ENCODE measurements at places on chromosomes 11 and 22.

DNA sequence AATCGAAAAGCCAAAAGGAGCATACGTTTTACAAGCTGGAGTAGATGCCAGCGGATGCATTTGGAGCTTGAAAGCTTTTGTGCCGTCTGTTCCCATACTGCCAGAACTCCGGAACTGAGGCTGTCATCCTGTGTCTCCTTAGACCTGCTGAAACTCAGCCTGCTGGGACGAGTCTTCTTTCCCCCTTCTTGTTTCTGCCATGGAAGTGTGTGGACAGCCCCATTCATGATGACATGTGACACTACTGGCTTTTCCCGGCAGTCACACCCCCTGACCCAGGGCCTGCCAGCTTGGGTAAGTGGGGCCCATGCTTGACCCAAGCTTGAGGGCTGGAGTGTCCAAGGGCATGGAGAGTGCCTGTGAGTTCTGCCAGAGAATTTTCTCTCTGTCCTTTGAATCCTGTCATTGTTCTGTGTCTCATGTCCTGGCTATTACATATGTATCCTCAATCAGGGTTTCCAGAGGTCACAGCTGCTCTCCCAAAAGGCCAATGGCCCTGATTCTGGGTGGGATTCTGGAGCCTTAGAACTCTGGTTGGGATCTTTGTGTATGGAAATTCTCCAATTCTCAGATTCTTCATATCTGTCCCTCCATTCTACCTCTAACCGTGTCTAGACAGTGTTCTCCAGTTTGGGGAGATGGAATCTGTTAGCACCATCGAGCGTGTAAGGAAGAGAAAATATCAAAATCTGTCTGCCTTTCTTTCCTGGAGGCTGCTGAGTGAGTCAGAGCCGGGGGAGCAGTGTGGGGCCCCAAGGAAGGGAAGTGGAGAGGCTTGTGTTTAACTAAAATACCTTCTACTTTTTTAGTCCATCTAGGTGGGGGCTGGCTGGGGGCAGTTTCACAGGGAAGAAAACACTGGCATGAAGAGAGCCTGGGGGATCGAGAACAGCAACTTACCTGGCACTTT lies 73.2 kb downstream of the KIAA1671 start:
- no peak for DNase-seq

GRCh38 chr11:121881806-121882205 lies 234.2 kb downstream of the BLID start:
- DNase-seq, result no peak

DNA sequence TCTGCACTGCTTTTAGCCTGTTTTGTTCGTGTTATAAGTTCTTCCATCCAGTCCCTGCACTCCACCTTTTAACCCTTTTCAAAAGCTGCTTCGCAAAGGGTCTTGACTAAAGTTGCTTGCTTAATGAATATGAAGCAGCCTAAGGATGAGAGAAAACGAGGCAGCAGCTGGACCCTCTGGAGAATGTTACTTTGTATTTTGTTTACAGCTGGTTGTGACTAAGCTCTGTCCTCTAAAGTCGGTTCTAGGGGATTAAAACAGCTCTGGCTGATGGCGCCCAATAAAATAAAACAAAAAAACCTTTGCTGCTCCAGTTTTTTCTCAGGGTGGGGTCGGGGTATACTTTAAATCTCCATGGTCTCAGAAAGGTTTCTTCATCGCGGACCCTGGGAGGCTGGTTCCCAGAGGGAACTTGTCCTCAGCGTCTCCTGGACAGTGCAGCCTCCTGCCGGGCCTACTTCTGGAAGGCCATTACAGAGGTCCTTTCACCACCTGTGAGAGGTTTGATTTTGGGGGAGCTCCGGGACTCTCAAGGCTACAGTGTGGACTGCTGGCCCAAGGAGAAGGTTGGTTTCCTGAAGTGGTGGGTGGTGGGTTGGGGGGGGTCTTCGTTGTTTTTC lies 836 bp upstream of the RBM4 start:
- no peak for DNase-seq

DNA sequence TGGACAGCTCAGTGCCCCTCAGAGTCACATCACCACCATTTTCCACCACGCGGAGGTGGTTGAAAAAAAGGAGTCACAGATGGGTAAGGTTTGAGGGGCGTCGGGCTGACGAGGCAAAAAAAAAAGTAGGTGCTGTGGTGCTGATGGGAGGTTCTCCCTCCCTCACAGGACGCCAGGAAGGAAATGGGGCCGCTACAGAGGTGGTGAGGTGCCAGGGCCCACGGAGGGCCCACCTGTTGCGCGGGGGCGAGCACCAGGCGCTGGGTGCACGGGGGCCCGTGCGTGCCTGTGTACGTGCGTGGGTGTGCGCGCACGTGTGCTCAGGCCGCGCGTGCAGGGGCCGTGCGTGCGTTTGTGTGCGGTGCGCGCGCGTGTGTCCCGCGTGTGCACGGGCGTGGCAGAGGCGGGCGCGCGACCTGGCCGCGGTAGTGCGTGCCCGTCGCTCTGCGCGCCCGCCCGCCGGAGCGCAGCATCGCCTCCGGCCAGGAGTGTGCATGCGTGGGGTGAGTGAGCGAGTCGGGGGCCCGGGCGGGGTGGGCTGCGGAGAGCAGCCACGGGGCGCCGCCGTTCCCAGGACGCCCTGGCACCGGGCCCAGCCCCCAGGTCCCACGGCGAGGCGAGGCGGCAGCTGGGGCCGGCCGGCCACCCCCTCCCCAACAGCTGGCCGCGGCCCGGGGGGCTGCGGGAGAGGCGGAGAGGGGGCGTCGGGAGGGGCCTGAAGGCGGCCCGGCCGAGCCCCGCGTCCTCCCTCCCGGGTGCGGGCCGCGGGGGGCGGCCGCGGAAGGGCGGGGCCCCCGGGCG lies 2.8 kb downstream of the PDGFB start:
- no peak for DNase-seq

DNA sequence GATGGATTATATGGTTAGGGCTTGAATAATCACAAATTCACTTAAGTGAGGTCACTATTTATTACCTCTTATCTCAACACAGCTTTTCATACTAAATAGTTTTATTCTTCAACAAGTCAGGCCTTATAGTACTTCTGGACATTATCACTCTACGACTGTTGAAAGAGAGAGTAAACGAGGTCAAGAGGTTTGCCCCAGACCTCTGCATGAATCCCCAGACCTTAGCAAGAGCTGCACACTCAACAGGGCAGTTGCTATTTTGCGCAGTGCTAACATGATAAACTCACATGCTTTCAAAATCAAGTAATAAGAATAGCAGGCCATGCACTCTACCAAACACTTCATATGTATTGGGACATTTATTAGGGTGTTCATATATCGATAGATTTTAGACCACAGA lies 60.5 kb downstream of the DDI1 start:
- DNase-seq, result no peak

DNA sequence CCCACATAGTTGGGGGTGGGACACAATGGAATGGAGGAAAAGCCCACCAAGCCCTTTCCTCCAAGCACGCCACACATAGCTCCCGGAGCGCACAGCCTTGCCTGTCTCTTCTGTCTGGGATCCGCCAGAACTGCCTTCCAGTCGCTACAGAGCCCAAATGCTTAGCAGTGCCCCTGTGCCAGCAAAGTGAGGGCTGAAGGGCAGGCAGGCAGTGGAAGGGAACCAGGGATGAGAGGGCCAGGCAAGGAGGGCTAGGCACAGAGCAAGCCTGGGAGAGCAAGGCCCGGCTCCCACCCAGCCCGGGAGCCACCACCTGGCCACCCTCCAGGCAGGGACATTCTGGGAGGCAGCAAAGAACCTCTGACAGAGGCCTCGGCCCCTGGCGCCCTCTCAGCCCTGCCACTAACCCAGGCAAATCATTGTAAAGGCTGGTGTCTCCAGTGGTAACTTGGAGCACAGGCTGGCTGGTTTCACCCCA lies 32.5 kb downstream of the PPP2R1B start:
- DNase-seq, result no peak

GRCh38 chr11:1373536-1374214 lies 16.1 kb upstream of the BRSK2 start:
- no peak for DNase-seq

DNA sequence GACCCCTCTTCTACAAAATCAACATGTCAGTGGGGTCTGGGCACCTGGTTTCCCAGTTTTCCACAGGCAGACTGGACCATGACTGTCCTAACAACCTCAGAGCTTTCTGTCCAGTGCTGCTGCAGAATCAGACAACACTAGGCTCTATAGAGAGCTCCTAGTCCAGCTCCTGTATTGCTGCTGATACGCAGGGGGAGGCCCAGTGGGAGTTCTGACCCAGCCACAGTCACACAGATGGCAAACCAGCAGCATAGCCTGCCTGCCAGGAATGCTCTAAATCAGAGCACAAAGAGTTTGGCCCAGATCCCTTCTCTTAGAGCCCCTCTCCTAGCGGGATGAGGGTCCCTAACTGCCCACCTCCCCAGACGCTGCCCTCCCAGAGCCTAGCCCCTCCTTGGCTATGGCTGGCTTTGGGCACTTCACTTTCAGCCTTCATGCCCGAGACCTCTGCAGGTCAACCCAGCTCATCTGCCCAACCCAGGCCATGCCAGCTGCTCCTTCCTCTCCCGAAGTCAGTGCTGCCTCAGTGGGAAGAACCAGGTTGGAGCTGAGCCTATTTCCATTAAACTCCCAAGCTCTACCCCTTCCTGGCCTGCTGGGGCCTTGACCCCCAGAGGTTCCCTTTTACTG lies 15.8 kb upstream of the SLCO2B1 start:
- no peak for DNase-seq

- DNase-seq, result no peak
These were observed 25.9 kb upstream of the ROBO3 start for GRCh38 chr11:124839128-124839971.

GRCh38 chr11:72692498-72693237 lies 18.4 kb upstream of the PDE2A start:
- no peak for DNase-seq

- no peak for DNase-seq
These were observed at the start of gene P2RY6 for GRCh38 chr11:73271936-73272679. Gene P2RY6, plus strand, starts transcription at chr11:73272338. Its CDS starts 24,181 bp downstream, at chr11:73296519.

DNA sequence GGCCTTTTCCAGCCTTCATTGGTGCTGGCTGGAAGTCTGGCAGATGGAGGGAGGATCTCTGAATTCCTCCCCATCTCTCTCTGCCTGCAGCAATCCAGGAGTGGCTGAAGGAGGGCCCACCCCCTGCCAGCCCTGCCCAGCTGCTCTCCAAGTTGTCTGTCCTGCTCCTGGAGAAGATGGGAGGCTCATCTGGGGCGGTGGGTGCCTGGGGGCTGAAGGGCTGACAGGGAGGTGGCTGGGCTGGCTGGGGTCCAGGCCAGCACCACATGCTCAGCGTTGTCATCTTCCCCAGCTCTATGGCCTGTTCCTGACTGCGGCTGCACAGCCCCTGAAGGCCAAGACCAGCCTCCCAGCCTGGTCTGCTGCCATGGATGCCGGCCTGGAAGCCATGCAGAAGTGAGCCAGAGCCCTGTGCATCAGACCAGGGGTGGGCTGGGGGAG lies 12.2 kb downstream of the TKFC start:
- DNase-seq, result no peak

GRCh38 chr11:26573896-26574295 lies 1.8 kb upstream of the MUC15 start:
- DNase-seq, result no peak

- DNase-seq, result no peak
These were observed 30.4 kb downstream of the BSX start for GRCh38 chr11:122951211-122951610.

GRCh38 chr22:26690654-26691376 lies 33.4 kb downstream of the MIAT start:
- DNase-seq, result no peak

- no peak for DNase-seq
These were observed 7.3 kb downstream of the ADORA2A start for GRCh38 chr22:24434471-24435322.

All from NCI-H2107 (cell line).